ENCODE measurements at places on chromosomes 11 and 22. TPM values are rescaled to one million over a fixed set of nuclear protein-coding genes. Genes with fewer than 3 reads are reported as not detected.

DNA sequence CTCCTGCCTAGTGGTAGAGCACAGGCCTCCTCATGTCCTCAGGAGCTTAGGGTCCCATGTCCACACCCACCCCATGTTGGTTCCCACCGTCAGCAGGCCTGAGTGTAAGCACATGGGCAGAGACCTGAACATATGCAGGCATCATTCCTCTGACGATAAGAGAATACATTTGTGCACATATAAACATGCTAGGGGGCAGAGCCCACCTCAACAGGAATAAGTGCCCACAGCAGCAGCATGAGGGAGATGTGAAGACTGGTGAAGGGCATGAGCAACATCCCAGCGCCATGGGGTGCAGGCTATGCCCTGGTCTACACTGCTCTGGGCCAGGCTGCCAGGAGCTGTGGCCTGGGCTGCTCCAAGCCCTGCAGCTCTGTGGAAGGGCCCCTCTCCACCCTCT is 16.9 kb downstream of the ADORA2A start:
- no peak for DNase-seq

DNA sequence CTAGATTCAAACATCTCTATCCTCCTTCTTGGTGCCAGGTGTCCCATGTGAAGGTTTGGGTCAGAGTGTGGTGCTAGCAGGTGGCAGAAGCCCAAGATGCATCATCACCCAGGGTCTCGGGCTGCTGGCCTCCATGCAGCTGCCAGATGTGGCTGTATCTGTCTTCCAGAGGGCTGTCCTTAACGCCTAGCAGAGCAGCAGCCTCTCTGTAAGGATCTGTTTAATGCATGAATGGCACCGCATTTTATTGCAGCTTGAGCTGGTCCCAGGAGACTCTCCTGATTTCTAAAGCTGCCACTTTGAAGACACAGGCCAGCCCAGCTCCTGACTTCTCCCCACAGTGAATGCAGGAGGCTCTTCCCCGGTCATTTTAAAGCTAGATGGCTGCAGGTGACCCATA is 26.3 kb downstream of the SLC1A2 start:
- no peak for DNase-seq

DNA sequence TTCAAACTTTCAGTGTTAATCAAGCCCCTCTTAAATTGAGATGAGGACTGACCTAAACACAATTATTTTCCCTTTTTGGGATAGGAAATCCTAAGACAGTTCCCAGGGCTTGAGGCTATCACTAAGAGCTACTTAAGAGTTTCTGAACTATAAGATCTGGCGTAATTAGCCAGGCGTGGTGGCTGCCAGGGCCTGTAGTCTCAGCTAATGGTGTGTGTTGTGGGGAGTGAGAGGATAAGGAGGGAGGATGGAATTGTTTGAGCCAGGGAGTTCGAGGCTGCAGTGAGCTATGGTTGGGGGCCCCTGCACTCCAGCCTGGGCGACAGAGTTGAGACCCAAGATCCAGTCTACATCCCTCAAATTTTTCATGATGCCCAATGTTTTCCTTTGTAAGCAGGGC is 23.5 kb upstream of the EXPH5 start:
- DNase-seq = no peak

DNA sequence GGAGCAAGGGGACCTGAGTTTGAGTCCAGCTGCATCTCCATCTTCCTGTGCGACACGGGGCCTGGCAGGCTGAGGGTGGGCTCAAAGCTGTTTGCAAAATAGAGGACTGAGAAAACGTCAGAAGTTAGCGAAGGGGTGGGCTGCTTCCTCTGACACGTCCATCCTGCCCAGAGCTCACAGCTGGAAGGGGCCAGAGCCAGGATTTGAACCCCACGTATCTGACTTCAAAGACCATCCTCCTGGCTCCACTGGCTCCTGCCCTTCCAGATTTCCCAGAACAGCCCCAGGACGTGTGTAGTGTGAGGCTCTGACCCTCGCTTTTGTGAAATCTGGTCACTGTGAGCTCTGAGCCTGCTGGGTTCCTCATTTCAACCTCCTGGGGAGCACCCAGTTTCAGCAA is 56.3 kb downstream of the CD82 start:
- no peak for DNase-seq

DNA sequence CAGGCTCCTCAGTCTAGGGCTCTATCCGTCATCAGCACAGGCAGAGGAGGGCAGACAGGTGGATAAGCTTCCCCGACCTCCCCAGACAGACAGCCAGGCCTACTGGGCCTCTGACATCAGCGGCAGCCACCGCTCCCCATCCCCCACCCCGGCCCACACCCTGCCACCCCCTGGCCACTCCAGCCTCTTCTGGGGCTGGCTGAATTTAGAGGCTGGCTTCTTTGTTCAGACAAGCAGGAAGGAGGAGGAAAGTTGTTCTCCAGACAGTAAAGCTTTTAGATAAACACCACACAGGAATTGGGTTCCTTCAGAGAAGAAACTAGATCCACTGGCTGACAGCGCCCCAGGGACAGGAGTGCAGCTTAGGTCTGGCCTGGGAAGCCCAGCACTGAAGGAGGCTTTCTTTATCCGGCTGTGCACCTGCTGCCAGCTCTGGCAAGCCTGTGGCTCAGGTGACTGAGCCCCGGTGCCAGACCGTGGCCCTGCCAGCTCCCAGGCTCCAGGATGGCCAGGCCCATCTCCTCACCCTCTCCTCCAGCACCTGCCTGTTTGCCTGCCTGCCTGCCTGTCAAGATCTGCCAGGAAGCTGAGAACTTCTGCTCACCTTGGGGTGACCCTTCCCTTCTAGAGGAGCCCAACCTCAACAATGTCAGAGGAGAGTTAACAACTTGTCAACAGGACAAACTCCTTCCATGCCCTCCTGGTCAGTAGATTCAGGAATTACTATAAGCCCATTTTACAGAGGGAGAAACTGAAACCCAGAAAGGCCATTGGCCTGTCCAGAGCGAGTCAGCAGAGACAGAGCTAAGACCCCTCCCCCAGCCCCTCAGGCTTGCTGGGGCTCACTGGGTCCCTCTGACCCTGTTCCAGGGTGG is 44.0 kb upstream of the KLHL35 start:
- no peak for DNase-seq

DNA sequence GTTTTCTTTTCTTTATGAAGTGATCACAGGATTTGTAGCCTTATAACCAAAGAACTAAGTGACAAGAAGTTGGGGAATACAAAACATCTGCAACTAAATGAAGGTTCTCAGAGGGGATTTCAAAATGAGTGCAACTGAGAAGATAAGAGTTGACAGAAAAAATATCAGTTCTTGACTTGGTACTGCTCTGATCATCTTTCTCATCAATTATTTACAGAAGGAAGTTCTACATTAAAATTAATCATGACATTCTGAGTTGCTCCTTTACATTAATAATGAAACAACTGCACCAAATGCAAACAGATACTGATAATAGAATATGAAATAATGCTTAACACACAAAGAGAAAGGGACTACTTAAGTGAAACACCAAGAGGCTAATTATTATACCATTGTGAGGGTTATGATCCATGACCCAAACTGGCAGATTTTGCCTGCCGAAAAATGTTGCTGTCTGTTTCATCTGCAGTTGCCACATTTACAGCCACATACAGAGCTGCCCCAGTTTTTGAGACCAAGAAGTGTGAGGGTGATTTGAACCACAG is 561.9 kb upstream of the ANO5 start:
- no peak for DNase-seq

- no peak for DNase-seq
Observed at GRCh38 chr11:96357794-96358193, 14.8 kb upstream of the MAML2 start.

Gene SLC22A6
- not detected for total RNA-seq

Gene MMP1
- 13.2 TPM for total RNA-seq

Gene CCS
- 54.4 TPM for total RNA-seq

Data from fibroblast of the aortic adventitia (primary cell).